ENCODE measurements at places on chromosomes 13 and 19.

DNA sequence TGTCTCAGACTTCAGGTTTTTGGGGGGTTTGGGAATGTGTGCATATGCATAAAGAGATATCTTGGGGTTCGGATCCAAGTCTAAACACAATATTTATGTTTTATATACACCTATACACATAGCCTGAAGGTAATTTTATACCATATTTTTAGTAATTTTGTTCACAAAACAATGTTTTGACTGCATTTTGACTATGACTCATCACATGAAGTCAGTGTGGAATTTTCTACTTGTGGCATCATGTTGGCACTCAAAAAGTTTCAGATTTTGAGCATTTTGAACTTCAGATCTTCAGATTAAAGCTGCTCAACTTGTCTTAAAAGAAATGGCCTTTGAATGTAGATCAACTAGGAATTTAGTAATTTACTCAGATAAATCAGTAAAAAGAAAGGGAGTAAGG lies 712.9 kb upstream of the GPC6 start:
- DNase-seq = no peak

- DNase-seq = no peak
These were observed 550.7 kb upstream of the SLITRK5 start for GRCh38 chr13:87120476-87120875.

GRCh38 chr13:39820606-39821005 lies 165.1 kb downstream of the COG6 start:
- DNase-seq = no peak

GRCh38 chr13:18949970-18950369 lies 231.7 kb downstream of the TUBA3C start:
- no peak for DNase-seq

GRCh38 chr19:35908010-35908441 lies at the start of gene TYROBP:
Gene TYROBP (minus strand): TSS chr19:35908295. CDS start chr19:35908228, 67 bp downstream.
- DNase-seq = no peak

DNA sequence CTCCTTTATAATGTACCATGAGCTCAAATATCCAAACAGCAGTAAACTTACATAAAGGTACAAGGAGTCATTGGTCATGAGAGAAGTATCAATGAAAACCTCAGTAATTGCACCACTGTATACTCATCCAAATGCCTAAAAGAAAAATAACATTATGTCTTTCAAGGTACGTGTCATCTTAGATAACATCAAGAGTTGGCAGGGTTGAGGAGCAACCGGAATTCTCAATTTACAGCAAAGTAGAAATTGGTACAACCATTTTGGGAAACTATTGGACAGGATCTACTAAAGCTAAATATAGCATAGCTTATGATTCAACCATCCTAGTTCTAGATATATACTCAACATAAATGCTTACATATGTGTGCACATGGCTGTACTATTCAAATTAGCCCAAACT lies 502.8 kb downstream of the GPC6 start:
- no peak for DNase-seq

GRCh38 chr19:50649433-50650391 lies at the start of gene C19orf81:
Gene C19orf81 (plus strand): TSS chr19:50649445. CDS start chr19:50649445, 0 bp downstream.
- DNase-seq = no peak

Data from AG09319 (cell line).